ENCODE measurements at places on chromosomes 7 and 10.

- no peak for DNase-seq
Observed at GRCh38 chr7:16098585-16099179, 322.7 kb downstream of the CRPPA start.

GRCh38 chr7:44757739-44758138 lies 9.1 kb downstream of the ZMIZ2 start:
- DNase-seq = no peak

- DNase-seq = no peak
Observed at GRCh38 chr10:89565180-89565579, 29.8 kb upstream of the SLC16A12 start.

DNA sequence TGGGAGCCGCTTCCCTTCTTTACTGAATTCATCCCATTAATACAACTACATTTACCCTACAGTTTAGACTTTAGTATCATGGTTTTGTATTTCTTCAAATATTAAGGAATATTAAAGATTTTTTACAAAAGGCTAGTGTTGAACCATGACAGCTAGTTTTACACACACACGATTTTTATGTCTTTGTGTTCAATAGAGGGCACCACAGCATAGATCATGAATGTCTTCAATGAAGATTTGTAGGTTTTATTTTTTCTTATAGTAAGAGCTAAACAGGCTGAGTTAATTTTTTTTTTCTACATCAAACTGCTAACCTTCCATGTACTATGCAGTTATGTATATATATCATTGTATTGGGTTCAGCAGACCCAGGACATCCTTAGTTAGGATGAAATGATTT lies 76.9 kb downstream of the SNX10 start:
- no peak for DNase-seq

GRCh38 chr10:60185421-60185820 lies 204.3 kb downstream of the ANK3 start:
- no peak for DNase-seq

DNA sequence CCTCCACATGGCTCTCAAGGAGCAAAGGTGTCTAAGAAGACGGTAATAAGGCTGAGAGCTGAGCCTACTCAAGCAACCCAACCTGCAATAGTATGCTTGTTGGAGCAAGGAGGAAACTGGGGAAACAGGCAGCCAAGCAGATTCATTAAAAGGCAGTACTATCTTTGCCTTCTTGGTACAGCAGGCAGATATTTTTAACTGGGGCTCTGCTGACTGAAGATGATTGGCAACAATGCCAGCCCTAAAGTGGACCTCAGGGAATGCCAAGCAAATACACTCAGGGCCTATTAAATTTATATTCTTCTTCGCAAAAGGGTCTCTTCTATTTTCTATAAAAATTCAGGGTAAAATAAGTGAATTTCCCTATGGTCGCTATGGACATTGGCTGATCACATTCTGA lies 109.4 kb upstream of the PCGF5 start:
- DNase-seq = no peak

DNA sequence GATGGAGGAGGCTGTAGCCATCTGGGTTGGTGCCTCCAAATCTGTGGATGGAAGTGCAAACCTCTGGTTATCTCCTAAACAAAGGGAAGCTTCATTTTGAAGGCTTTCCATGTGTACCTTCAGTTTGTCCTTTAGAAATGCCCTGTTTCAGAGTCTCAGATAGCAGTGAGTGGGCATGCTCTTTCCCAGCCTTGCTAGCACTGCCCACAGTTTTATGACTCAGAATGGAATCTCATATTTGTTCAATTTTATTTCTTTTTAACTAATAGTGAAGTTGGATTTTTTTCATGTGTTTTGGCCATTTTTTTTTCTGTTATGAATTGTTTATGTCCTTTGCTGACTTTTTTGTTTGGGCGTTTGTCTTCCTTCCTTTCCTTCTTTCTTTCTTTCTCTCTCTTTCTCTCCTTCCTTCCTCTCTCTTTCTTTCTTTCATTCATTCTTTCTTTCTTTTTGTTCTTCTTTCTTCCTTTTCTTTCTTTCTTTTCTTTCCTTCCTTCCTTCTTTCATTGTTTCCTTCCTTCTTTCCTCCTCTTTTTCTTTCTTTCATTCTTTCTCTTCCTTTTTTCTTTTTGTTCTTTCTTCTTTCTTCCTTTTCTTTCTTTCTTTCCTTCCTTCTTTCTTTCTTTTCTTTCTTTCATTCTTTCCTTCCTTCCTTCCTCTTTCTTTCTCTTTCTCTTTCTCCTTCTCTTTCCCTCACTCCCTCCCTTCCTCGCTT lies 25.6 kb downstream of the PRF1 start:
- DNase-seq = no peak

DNA sequence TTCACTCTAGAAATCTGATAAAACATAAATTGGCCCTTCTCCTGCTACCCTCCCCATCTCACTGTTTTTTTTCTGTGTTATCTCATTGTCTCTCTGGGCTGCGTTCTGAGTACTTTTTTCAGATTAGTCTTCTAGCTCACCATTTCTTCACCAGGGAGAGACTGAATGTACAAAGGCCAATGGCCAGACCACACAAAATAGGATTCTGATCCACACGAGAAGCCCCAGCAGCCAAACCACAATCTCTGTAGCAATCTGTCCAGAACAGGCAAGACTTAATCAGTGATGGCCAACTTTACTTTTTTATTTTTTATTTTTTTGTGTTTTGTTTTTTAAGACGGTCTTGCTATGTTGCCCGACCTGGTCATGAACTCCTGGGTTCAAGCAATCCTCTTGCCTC lies 55.9 kb upstream of the PAPSS2 start:
- DNase-seq = no peak

DNA sequence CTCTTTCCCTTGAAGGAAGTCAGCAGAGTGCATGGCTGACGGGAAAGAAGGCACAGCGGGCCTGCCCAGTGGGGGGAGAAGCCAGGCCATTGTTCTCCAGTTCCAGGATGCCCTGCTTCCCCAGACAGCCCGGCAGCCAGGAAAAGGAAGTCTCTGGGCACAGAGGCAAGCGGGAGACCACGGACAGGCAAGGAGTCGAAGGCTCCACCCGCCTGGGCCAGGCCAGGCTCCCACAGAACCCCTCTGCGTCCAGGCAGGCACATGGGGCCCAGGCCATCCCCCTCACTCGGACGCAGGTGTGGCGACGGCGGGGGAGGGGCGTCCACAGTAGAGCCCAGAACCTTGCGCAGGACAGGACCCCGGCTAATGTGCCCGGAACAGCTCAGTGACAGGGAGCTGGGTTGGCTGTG lies 8.7 kb downstream of the GPR146 start:
- DNase-seq = no peak

GRCh38 chr10:133272964-133273420 lies 3.7 kb downstream of the ADAM8 start:
- DNase-seq = no peak

DNA sequence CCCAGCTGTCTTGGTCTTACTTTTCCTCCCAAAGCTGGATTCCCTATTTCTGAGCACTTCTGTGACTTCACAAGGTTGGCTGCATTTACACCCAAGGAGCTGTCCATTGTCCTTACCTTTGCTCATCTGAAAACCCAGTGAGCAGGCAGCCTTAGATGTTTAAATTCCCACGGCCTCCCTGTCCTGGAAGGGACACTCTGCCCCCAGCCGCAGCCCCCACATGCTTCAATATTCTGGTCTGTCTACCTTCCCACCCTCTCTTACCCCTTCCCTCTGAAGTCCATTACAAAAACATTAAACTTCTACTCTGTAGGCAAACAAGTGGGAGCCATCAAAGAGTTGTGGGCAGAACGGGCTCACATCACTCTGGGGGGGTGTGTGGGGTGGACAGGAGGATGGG lies 73.8 kb upstream of the EFCAB10 start:
- DNase-seq = no peak

DNA sequence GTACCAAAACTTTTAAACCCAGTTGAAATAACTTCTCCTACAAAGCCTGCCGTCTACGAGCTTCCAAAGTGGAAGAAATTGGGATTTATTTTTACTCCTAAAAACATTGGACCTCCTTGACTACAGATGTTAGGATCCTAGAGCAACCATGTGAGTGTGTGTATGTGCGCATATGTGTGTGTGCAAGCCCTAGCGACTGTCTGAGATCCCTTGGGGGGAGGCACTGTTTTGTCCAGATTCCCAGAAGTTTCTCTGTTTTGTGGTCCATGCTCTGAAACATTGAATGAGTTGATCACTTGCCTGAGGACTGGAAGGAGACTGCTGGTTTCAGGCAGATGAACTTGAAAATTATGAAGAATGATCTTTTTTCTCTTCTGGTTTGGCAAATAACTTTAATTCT lies 312.3 kb upstream of the ZNF32 start:
- DNase-seq = no peak

DNA sequence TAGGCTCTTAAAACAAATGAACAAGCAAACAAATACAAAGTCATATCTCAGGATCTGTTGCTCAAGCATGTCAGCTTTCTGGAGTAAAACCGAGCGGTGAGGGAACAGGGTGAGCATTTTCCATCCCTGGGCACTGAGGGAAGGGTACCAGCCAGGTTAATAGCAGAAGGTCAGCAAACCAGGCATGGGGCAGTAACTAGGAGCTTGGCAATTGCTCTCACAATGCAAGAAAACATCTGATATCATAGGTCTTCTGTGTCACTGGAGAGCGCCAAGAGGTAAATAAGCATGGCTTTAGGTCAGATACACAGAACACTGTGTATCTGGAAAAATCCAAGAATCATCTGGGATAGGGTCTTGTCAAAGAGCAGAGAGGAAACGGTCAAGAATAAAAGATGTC lies 521.7 kb upstream of the AUTS2 start:
- DNase-seq = no peak

- DNase-seq = no peak
Observed at GRCh38 chr10:25522294-25522693, 347.5 kb downstream of the GPR158 start.

GRCh38 chr7:78516450-78516849 lies 717.9 kb downstream of the PHTF2 start:
- no peak for DNase-seq

GRCh38 chr7:147903536-147904218 lies 686.9 kb upstream of the C7orf33 start:
- DNase-seq = no peak

- DNase-seq = no peak
Observed at GRCh38 chr7:42342381-42342780, 105.4 kb upstream of the GLI3 start.

DNA sequence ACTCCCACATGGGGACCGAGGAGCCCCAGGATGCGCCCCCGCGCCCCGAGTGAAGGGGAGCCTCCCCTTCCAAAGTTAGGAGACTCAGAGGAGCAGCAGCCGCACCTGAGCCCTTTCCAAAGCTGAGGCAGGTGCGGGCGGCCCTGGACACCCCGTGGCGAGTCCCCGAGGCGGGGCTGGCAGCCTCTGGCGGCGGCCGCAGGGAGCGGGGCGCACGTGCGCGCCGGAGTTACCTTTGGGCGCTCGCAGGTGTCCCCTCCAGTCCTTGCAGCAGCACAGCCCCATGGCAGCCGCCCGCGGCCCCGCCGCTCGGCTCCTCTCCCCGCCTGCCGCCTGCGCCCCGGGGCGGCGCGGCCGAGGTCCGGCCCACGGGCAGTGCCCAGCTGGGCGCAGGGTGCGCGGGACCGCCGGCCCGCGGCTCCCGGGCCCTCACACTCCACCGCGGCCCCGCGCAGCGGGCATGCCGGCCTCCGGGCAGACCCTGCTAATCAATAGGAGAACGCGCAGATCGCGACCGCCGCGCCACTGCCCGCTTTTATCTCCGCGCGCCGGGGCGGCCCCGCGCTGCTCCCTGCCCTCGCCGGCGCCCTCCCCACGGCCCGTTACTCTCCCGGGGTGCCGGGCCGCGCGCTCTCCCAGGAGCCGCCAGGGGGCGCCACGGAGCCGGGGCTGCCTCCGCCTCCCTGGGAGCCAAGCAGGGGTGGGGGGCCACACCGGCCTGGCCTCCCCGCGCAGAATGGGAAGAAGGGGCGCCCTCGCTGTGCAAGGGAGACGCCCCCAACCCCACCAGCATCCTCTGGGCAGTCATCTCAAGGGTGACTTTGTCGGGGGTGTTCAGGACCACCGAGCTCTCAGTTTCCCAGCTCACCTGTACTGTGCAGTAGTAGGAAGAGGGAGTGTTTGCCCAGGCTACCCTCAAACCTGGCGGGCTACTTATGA lies 80.8 kb downstream of the ARHGAP22 start:
- DNase-seq = no peak

DNA sequence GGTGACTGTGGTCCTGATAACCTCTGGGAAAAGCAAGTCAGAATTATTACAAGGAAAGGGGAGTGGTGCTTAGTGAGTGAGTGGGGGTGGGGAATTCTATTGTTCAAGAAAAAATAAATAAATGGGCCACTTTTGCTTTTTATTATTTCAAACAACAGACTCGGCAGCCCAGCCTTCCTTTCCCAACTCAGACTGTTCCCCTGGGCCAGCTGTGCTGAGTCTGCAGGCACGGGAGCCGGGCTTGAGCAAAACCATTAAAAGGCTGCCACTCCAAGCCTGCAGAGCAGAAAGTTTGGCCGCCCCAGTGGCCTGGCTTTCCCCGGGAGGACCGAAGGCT lies 90.0 kb downstream of the PLXNA4 start:
- no peak for DNase-seq

DNA sequence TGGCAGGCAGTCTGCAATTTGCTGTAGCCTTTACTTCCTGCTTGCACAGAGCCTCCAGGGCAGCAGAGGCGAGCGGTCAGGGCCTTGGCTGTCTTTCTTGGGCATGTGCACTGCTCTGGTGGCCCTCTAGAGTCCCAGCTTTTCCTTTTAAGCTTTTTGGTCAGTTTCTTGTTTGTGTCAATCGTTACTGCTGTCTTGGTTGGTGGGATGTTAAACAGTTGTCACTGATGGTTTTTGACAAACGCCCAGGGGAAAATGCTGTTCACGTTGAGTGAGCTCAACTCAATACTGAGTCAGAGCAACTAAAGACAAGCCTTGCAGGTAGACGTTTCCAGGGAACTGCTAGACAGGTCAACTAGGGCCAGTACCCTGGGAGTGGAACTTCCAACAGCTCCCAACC lies 14.0 kb downstream of the PRKRIP1 start:
- no peak for DNase-seq

DNA sequence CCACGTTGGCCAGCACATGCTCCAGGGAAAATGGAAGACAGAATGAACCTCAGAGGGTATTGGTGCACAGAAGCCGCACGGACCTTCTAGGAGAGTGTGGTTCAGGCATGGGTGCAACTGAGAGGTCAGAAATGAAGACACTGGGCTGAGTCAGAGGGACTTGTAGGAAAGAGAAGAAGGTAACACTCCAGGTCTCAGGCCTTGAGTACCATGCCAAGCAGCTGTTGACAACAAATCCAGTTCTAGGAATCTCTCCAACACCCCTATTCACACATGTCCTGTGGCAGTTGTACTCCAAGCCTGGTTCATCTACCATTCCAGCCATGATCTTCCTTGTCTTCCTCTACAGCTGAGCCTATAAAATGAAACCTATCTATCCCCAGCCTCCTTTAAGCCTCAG lies 251.6 kb downstream of the USP6NL start:
- no peak for DNase-seq
